ENCODE measurements at places on chromosomes 4 and X.

- no peak for DNase-seq
These were observed 232.5 kb upstream of the INTU start for GRCh38 chr4:127400276-127400675.

DNA sequence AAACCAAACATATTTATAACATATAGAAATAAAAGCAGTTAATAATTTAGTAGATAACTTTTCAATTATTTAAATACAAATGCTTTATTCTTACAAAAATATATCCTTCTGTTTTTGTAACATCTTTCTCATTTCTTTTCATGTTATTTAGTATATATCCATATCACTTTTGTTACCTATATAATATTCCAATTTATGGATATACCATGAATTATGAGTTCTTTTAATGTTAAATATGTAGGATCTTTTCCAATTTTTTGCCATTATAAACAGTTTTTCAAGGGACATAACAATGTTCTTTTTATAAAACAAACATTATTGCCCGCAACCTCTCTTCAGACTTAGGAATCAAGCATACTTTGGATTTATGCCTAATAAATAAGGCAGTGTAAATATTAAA is 151.6 kb downstream of the PRDM5 start:
- DNase-seq, result no peak

- no peak for DNase-seq
These were observed 1089.8 kb downstream of the FAT4 start for GRCh38 chr4:126404549-126404948.

GRCh38 chr4:3009422-3009821 is 46.1 kb downstream of the GRK4 start:
- DNase-seq, result no peak

- DNase-seq, result no peak
These were observed 80.2 kb downstream of the GRIA2 start for GRCh38 chr4:157300701-157301100.

Data from activated CD8-positive, alpha-beta memory T cell treated with anti-CD3 and anti-CD28 coated beads for 4 hours (primary cell).